Mammary microvascular endothelial cell (primary cell): ENCODE measurements at places on chromosomes 3 and 15. TPM values are rescaled to one million over a fixed set of nuclear protein-coding genes. Genes with fewer than 3 reads are reported as not detected.

LIPH gene
- total RNA-seq, result not detected in 2 replicates

ROPN1 gene
- not detected in 2 replicates for total RNA-seq

MON1A gene
- 23.2 and 27.2 TPM in 2 replicates for total RNA-seq

LAMB2 gene
- 338 and 396 TPM in 2 replicates for total RNA-seq

ARL14 gene
- total RNA-seq, result not detected in 2 replicates

HIGD2B gene
- total RNA-seq, result not detected in 2 replicates

ZNF385D gene
- total RNA-seq, result 2.2 and 4.5 TPM in 2 replicates

SYNPR gene
- not detected in 2 replicates for total RNA-seq

CACNA2D3 gene
- total RNA-seq, result not detected in 2 replicates

IL17RD gene
- total RNA-seq, result 0.20 and 1.8 TPM in 2 replicates

ARRDC4 gene
- 1.5 and 1.6 TPM in 2 replicates for total RNA-seq

P2RY14 gene
- not detected in 2 replicates for total RNA-seq

NUDT16 gene
- 8.1 and 10.6 TPM in 2 replicates for total RNA-seq

TTLL13 gene
- total RNA-seq, result 0.20 TPM in 1 of 2 replicates, not detected in the other

CCRL2 gene
- total RNA-seq, result 13.9 and 14.8 TPM in 2 replicates

LCTL gene
- total RNA-seq, result not detected in 2 replicates

PLIN1 gene
- total RNA-seq, result 0.10 TPM in 1 of 2 replicates, not detected in the other

GPR171 gene
- not detected in 2 replicates for total RNA-seq

GPR149 gene
- not detected in 2 replicates for total RNA-seq

SOX2 gene
- total RNA-seq, result not detected in 2 replicates

ZNF619 gene
- 3.4 and 3.7 TPM in 2 replicates for total RNA-seq

CADPS gene
- total RNA-seq, result not detected in 2 replicates

GP5 gene
- total RNA-seq, result 0.13 TPM in 1 of 2 replicates, not detected in the other

ADAMTS17 gene
- total RNA-seq, result 0.10 TPM in 1 of 2 replicates, not detected in the other

RGMA gene
- total RNA-seq, result not detected in 2 replicates

CA12 gene
- 0.10 and 0.33 TPM in 2 replicates for total RNA-seq

NUTM1 gene
- not detected in 2 replicates for total RNA-seq

DCBLD2 gene
- total RNA-seq, result 50.8 and 55.1 TPM in 2 replicates

ZNF592 gene
- 10.3 and 10.7 TPM in 2 replicates for total RNA-seq

LRRFIP2 gene
- 55.8 and 64.8 TPM in 2 replicates for total RNA-seq

ASB7 gene
- total RNA-seq, result 7.3 and 8.7 TPM in 2 replicates

USP8 gene
- total RNA-seq, result 47.4 and 56.5 TPM in 2 replicates

ATP2B2 gene
- total RNA-seq, result not detected in 2 replicates

SH2D7 gene
- total RNA-seq, result not detected in 2 replicates

GOLGA8N gene
- 0.27 and 0.34 TPM in 2 replicates for total RNA-seq

TIGIT gene
- not detected in 2 replicates for total RNA-seq

TMC3 gene
- not detected in 2 replicates for total RNA-seq

GOLGA8K gene
- total RNA-seq, result not detected in 2 replicates

TMEM207 gene
- not detected in 2 replicates for total RNA-seq

ZNF660 gene
- 0.33 and 0.49 TPM in 2 replicates for total RNA-seq

USP50 gene
- not detected in 2 replicates for total RNA-seq

ADAMTSL3 gene
- total RNA-seq, result 0.80 and 0.89 TPM in 2 replicates

CASR gene
- total RNA-seq, result not detected in 2 replicates

CELSR3 gene
- 0.39 and 0.73 TPM in 2 replicates for total RNA-seq

TGM4 gene
- 0.07 and 0.20 TPM in 2 replicates for total RNA-seq

FOXL2NB gene
- total RNA-seq, result not detected in 2 replicates

TLR9 gene
- total RNA-seq, result not detected in 2 replicates

EHHADH gene
- 4.2 and 4.3 TPM in 2 replicates for total RNA-seq

CCR8 gene
- total RNA-seq, result not detected in 2 replicates

AMT gene
- total RNA-seq, result 0.15 and 0.53 TPM in 2 replicates

PRR23C gene
- not detected in 2 replicates for total RNA-seq

RLBP1 gene
- total RNA-seq, result not detected in 2 replicates

CYP11A1 gene
- 0.33 TPM in 1 of 2 replicates, not detected in the other for total RNA-seq

GPR62 gene
- total RNA-seq, result 0.20 TPM in 1 of 2 replicates, not detected in the other

FBXW12 gene
- not detected in 2 replicates for total RNA-seq
